ENCODE measurements at places on chromosomes 11 and 22. TPM values are rescaled to one million over a fixed set of nuclear protein-coding genes. Genes with fewer than 3 reads are reported as not detected.

Gene LRRC56
- 0.27 TPM for polyA plus RNA-seq

Gene P2RY6
- polyA plus RNA-seq, result 3.0 TPM

Gene MMP1
- not detected for polyA plus RNA-seq

Gene SLC22A8
- not detected for polyA plus RNA-seq

Gene LRRC75B
- polyA plus RNA-seq, result 2.9 TPM

Gene SYCE3
- not detected for polyA plus RNA-seq

Gene RFPL3
- polyA plus RNA-seq, result not detected

Gene TM7SF2
- polyA plus RNA-seq, result 16.8 TPM

Gene DEPDC7
- 1.3 TPM for polyA plus RNA-seq

Gene FGF4
- polyA plus RNA-seq, result not detected

Gene ATG13
- 67.4 TPM for polyA plus RNA-seq

Gene C11orf42
- polyA plus RNA-seq, result not detected

Gene CNGA4
- not detected for polyA plus RNA-seq

Gene TUBA8
- polyA plus RNA-seq, result 2.9 TPM

Gene SYT13
- not detected for polyA plus RNA-seq

Gene ABTB2
- not detected for polyA plus RNA-seq

Gene DEFB131B
- not detected for polyA plus RNA-seq

Gene KCNK7
- not detected for polyA plus RNA-seq

Gene ZBED4
- polyA plus RNA-seq, result 4.1 TPM

Gene FGF19
- not detected for polyA plus RNA-seq

Gene OR4D11
- not detected for polyA plus RNA-seq

Gene SPDYC
- not detected for polyA plus RNA-seq

Gene HBE1
- not detected for polyA plus RNA-seq

Gene MMP12
- polyA plus RNA-seq, result not detected

Gene MYBPC3
- not detected for polyA plus RNA-seq

Gene CDC42BPG
- polyA plus RNA-seq, result not detected

Gene MFNG
- polyA plus RNA-seq, result 361 TPM

Gene ADORA2A
- 5.3 TPM for polyA plus RNA-seq

Gene RHOD
- not detected for polyA plus RNA-seq

Gene MRPL40
- 64.7 TPM for polyA plus RNA-seq

Gene LRRC10B
- polyA plus RNA-seq, result not detected

Gene ALG12
- polyA plus RNA-seq, result 26.6 TPM

Gene LRRC74B
- polyA plus RNA-seq, result not detected

Gene SYT12
- polyA plus RNA-seq, result not detected

Gene OR5B21
- polyA plus RNA-seq, result not detected

Gene NELL1
- not detected for polyA plus RNA-seq

Gene GTF2H1
- polyA plus RNA-seq, result 33.8 TPM

Gene OR52E2
- polyA plus RNA-seq, result not detected

Measured in immature natural killer cell (primary cell).